Cerebellar nuclear complex (tissue), 1 donor: ENCODE measurements at places on chromosomes 5 and 9.

DNA sequence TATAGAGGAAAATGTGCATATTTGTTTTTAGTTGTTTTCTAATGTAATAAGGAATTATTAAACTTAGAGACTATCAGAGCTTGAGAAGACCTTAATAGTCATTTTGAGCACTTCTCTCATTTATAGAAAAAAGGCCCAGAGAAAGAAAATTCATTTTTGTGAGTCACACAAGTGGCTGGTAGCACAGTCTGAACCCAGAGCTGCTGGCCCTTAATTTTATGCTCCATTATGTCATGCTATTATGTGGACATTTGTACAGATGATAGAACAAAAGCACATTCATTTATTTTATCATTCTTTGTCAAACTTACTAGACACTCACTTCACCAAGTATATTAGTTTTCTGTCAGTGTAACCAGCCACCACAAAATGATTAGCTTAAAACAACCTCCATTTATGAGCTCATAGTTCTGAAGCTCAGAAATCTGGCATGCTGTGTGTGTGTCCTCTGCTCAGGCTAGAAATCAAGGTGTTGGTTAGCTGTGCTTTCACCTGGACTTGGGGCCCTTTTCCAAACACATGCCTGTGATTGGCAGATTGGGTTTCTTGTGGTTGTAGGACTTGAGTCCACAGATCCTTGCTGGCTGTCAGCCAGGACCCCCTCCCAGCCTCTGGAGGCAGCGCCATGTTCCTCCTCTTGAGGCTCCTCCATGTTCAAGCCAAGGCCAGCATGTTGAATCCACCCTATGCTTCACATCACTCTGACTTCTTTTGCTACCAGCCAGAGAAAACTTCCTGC lies 188.9 kb downstream of the ARHGAP26 start:
- no peak for DNase-seq

DNA sequence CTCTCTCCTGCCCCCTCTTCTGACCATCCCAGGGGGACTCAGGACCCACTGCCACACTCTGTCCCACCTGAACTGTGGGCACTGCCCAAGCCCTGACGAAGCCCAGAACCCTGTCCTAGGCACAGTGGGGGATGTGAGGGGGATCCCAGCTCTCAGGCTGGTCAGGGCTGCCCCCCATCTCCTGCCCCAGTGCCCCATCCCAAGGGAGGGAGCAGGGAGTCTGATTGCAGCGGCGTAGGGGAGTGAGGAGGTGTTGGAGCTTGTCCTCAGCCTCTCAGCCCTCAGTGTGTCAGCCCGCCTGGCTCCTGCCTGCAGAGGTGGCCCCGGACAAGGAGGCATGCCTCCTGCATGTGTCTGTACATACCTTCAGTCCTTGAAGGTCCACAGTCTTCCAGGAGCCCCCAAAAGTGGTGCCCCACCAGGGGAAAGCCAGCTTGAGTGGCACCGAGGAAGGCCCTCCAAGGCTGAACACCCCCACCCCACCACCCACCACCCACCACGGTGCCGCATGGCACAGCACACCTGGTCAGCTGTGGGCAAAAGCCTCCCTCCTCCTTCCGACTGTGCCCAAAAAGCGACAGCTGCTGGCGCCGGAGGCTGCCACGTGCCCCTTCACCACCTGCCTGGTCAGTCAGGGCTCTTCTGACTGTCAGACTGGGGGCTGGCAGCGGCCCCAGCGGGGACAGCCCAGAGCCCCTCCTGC lies 930 bp downstream of the SARDH start:
- DNase-seq, result no peak

DNA sequence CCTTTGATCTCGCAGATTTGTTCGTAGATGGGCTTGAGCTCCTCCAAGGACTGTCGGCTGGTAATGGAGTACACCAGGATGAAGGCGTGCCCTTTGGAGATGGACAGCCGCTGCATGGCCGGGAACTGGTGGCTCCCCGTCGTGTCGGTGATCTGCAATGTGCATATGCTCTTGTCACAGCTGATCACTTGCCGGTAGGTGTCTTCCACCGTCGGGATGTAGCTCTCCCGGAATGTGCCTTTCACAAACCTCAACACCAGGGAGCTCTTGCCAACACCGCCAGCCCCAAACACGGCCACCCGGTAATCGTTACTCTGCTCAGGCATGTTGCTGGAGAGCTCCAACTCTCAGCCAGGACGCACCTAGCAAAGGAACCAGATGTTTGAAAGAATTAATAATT lies 29.1 kb downstream of the DIRAS2 start:
- DNase-seq, result no peak

DNA sequence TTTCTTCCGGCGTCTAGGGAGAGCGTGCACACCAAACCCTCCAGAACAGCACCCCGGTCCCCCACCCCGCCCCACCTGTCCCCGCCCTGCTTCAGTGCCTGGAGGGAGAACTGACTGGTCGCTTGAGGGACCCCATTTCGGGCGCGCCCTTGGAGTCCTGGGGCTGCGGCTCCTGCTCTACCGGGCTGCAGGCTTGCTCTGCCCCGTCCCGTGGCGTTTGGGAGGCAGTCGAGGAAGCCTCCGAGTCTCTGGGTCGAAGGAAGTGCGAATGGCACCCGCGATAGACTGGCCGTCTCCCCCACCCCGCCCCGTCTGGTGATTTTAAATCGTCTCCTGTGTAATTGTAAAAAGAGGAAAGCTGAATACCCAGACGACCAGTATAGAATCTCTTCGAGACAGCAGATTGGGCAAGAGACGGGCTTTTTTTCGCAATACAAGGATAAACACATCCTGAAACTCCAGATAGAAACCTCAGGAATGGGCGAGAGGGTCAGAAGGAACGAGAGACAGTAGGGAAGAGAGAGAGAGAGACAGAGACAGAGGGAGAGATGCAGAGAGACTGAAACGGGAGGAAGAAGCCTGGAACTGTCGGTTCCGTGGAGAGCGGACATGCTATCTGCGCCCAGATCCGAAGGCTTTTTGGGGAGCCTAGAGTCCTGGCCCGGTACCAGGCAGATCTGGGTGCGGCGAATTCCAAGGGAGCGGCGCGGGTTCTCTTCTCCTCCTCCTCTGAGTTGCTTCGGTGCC lies 9.9 kb downstream of the PRDM6 start:
- DNase-seq, result no peak

GRCh38 chr5:121478636-121479035 lies 373.0 kb upstream of the FTMT start:
- DNase-seq, result no peak

DNA sequence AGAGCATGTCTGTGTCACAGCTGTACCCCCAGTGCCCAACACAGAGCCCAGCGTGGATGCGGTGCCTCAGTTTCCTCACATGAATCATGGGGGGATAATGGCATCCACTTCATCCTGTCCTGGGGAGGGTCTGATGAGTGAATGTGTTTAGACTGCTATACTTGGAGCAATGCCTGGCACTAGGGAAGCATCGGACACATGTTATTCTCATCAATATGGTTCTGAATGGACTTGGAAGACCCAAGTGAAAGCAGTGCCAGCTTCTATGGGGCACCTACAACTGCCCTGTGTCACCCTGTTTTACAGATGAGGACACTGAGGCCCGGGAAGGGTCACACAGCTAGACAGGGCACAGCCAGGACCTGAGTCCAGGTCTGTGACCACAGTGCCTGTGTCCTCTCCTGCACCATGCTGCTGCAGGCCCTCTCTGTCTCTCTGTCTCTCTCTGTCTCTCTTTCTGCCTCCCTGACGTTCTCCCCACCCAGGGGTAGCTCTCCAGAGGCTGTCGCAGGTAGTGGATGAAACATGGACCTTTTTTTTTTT lies 42.3 kb upstream of the NEK6 start:
- no peak for DNase-seq

DNA sequence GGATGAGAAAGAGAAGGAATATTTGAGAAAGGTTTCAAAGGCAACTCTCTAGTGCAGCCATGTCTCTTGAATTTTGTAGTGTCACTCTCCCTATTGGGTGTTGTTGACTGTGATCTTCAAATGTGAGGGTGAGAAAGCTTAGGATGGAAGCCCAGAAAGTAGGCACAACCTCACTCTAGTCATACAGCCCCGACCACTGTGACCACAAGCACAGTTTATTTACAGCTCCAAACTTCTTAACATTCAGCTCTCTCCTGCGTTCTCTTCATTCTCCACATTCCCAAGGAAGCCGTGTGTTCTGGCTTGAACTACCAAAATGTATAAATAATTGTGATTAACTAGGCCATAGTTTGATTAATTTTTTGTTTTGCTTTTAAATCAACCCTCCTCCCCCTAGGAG lies 542.9 kb downstream of the LRRC70 start:
- no peak for DNase-seq

GRCh38 chr9:135095470-135096407 lies 8.3 kb downstream of the OLFM1 start:
- no peak for DNase-seq

- no peak for DNase-seq
Measured at GRCh38 chr5:124740071-124740470, 6.4 kb downstream of the ZNF608 start.

DNA sequence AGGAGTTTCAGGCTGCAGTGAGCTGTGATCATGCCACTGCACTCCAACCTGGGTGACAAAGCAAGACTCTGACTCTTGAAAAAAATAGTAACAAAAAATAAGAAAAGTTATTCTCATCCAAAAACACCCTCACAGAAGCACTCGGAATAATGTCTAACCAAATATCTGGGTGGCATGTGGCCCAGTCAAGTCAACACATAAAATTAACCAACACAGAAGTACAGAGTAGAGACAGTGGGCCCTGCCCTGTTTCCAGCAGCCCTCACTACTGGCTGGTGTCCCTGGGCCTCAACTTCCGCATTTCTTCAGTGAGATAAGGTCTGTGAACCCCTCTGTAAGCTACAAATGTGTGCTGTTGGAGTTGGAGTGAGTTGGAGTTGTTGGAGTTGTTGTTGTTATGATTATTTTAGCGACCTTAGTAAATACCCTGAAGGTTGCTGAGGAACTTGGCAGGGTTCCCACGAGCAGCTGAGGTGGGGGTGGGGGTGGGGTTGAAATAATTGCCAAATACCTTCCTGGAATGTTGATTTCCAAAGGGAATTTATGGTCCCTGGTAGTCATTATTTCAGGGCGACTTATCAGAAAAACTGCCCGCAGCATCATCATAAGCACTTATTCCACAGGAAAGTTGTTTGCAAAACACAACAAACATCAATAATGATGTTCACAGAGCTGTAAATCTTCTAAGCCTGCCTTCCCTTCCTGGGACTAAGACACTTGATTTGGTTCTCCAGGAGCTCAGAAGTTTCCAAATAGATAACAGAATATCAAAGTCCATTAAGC lies 30.2 kb downstream of the C5orf15 start:
- DNase-seq, result no peak

- no peak for DNase-seq
Measured at GRCh38 chr5:124592891-124593290, 153.5 kb downstream of the ZNF608 start.
